ENCODE measurements at places on chromosomes 2 and 18. TPM values are rescaled to one million over a fixed set of nuclear protein-coding genes. Genes with fewer than 3 reads are reported as not detected.
A peak's percentile ranks its signal among the peaks of the same experiment; 100 is the strongest.

RAD51AP2 gene
- total RNA-seq = 0.24 TPM

PLCL1 gene
- total RNA-seq = 2.2 TPM

CCDC141 gene
- 5.0 TPM for total RNA-seq

ANO7 gene
- total RNA-seq = 1.00 TPM

ACTG2 gene
- total RNA-seq = 20.3 TPM

CHRNG gene
- not detected for total RNA-seq

C1QL2 gene
- 4.9 TPM for total RNA-seq

- no peak overlapping the region for H3K4me3 ChIP-seq
- no peak overlapping the region for H3K27ac ChIP-seq
- no peaks in the 10 kb centered on the region for H3K4me1 ChIP-seq
- no peaks in the 10 kb centered on the region for H3K27me3 ChIP-seq
Observed at GRCh38 chr2:55526174-55526573, 6.7 kb downstream of the CFAP36 start.

DNA sequence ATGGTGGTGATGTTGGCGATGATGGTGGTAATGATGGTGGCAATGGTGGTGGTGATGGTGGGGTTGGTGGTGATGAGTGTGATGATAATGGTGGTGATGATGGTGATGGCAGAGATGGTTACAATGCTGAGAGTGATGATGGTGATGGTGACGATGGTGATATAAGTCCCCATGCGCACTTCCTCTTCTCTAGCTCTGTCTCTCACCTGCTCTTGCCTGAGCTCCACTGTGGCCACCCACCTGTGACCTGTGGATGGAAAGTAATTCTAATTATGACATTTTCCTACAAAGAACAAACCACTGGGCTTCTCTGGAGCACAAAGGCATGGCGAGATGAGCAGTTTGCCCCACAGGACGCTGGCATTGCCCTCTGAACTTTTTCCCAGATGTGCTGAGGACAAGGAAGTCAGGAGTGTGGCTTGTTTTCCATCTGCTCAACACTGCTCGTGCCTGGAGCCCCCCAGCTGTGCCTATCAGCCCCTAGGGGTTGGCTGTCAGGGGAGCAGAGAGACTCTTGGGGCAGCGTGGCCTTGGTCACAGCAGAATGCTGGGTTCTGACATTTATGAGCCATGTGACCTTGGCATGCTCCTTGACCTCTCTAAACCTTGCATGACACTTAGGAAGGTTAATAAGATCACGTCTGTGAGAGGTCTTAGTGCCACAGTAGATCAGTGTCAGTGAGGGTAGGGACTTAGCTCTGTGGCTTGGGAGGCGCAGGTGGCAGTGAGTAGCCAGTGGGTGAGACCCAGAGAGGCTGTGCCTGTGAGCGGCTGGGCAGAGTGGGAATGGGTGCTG is 68.4 kb downstream of the RRM2 start:
- H3K27ac ChIP-seq = no peak overlapping the region
- no peak for DNase-seq
- no peaks in the 10 kb centered on the region for H3K4me1 ChIP-seq
- H3K27me3 ChIP-seq = no peaks in the 10 kb centered on the region
- H3K36me3 ChIP-seq = no peaks in the 10 kb centered on the region

DNA sequence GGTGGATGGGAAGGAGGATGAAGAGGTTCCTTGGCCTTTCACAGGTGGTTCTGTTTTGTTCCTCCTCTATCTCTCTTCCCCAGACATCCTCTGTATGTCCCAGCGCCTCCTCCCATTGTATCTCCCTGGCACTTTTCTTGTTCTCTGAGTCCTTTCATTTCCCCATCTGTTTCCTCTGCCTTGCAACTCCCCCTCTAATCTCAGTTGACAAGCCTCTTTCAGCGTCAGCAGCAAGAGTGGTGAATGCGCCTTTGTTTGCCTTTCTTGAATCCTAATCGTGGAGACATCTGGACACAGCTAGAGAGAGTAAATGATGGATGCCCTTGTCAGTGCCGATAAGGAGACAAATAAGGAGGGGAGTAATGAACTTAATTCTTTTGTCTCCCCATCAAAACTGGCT is 167.0 kb downstream of the NDUFA10 start:
- no peaks in the 10 kb centered on the region for H3K36me3 ChIP-seq
- no peaks in the 10 kb centered on the region for H3K4me1 ChIP-seq
- no peak overlapping the region for H3K27ac ChIP-seq
- H3K27me3 ChIP-seq = no peaks in the 10 kb centered on the region
- H3K4me3 ChIP-seq = no peak overlapping the region

DNA sequence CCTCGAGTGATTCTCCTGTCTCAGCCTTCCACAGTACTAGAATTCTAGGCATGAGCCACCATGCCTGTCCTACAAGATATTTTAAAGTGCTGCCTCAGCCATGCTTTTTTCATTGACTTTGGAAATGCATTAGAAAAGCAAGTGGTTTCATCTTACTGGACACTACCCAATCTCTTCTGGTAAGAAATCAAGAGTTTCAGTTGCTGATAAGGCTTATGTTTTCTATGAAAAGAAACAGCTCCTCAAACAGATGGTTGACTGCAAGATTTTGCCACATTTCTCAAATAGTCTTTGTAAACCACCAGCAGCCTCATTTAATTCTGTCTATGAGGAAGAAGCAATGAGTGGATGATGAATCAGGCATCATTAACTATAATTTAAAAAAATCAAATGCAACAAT is 264.5 kb upstream of the LRP1B start:
- H3K36me3 ChIP-seq = no peaks in the 10 kb centered on the region
- no peak for DNase-seq
- H3K4me3 ChIP-seq = no peak overlapping the region
- H3K27ac ChIP-seq = no peak overlapping the region

DNA sequence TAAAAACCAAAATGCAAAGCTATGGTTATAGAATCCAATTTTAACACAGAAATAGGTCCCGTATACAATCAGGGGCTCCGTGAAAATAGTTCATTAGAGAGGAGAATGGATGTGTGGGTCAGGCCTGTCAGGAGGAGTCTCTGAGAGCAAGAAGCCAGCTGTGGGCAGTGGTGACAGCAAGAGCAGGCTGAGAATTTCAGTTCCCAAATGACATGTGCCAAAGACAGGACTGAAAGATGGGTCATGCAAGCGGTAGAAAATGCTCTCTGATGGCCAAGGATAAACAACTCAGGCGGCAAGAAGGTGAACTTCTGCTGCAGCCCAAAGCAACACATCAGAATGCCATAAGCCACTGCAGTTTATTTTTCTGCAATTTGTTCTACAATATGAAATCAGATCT is 100.4 kb downstream of the CCDC141 start:
- no peaks in the 10 kb centered on the region for H3K4me1 ChIP-seq
- H3K27ac ChIP-seq = no peak overlapping the region
- no peak for DNase-seq

DNA sequence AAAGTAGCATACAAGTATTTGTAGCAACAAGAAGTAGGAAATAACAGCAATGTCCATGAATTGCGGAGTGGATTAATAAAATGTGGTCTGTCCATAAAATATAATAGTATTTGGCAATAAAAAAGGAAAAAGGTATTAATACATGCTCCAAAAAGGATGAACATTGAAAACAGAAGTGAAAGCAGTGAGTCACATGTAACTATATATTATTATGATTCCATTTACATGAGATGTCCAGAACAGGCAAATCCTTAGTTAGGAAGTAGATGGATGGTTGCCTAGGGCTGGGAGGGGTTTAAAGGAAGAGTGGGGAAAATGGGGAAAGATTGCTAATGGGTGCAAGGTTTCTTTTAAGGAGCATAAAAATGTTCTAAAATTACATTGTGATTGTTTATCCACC is 44.5 kb downstream of the CCDC74A start:
- H3K36me3 ChIP-seq = no peaks in the 10 kb centered on the region
- no peak for DNase-seq
- no peaks in the 10 kb centered on the region for H3K4me1 ChIP-seq
- no peak overlapping the region for H3K4me3 ChIP-seq
- no peaks in the 10 kb centered on the region for H3K27me3 ChIP-seq

DNA sequence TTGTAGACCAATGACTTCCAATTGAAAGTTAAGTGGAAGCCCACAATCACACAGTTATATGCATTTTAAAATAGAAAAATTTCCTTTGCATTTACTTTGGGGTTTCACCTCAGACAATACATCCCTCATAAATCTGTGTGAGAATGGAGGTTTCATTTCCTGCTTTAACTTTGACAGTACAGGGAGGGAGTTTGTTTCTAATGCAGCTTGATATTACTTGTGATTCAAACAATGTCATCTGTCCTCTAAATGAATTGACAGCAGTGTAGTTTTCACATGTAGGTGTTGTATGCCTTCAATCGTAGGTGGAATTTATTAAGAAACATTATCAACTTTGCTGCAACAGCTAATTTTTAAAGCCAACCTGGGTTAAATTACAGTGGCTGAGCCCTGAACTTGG is 75.2 kb downstream of the TMEFF2 start:
- no peak for DNase-seq
- H3K27me3 ChIP-seq = no peaks in the 10 kb centered on the region
- H3K4me1 ChIP-seq = no peaks in the 10 kb centered on the region
- no peaks in the 10 kb centered on the region for H3K36me3 ChIP-seq

- H3K27me3 ChIP-seq = no peaks in the 10 kb centered on the region
- no peaks in the 10 kb centered on the region for H3K4me1 ChIP-seq
- no peaks in the 10 kb centered on the region for H3K36me3 ChIP-seq
- DNase-seq = no peak
- H3K27ac ChIP-seq = no peak overlapping the region
- H3K4me3 ChIP-seq = no peak overlapping the region
Observed at GRCh38 chr2:148627224-148627623, 17.3 kb upstream of the EPC2 start.

DNA sequence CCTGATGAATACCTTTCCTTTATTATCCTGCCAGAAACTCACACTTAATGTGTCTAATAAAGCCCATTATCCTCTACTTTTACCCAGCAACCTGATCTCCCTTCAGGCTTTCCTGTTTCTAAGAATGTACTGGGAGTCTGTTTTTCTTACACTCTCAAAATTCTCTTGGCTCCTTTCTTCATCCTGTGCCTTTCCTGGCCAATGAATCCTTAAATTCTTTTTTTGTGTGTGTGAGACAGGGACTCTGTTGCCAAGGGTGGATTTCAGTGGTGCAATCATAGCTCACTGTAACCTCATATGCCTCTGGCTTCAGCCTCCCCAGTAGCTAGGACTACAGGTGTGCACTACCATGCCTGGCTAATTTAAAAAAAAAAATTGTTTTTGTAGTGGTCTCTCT is 72.7 kb downstream of the MAP2 start:
- H3K4me3 ChIP-seq = no peak overlapping the region
- peak overlapping the region; percentile 33 for H3K27ac ChIP-seq
- H3K27me3 ChIP-seq = no peaks in the 10 kb centered on the region
- no peaks in the 10 kb centered on the region for H3K4me1 ChIP-seq

- DNase-seq = no peak
- H3K36me3 ChIP-seq = no peaks in the 10 kb centered on the region
- H3K4me3 ChIP-seq = no peak overlapping the region
- H3K4me1 ChIP-seq = no peaks in the 10 kb centered on the region
Observed at GRCh38 chr2:9909106-9909505, 42.4 kb upstream of the GRHL1 start.

DNA sequence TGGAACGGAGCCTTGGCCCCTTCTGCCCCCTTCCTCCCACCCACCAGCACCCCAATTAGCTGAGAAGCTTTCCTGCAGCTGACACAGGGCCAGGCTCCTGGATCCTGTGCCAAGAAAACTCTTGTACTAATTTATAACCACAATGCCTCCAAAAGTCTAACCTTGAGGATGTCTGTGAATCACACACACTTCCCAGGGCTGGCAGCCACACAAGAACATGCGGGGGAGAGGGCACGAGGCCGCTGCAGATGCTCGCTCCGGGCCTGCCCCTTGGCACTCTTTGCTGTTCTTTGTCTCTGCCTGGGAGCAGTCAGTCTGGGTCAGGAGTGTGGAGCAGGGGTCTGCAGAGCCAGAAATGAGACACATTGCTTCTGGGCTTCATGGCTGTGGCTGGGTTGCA is 62.7 kb upstream of the KIF5C start:
- no peaks in the 10 kb centered on the region for H3K27me3 ChIP-seq
- H3K36me3 ChIP-seq = no peaks in the 10 kb centered on the region
- no peak overlapping the region for H3K27ac ChIP-seq
- no peak overlapping the region for H3K4me3 ChIP-seq
- H3K4me1 ChIP-seq = peaks cover 9% of the 10 kb centered on the region

- no peak for DNase-seq
- peaks cover 4% of the 10 kb centered on the region for H3K4me1 ChIP-seq
- H3K27me3 ChIP-seq = no peaks in the 10 kb centered on the region
- no peak overlapping the region for H3K4me3 ChIP-seq
Observed at GRCh38 chr2:157327200-157327599, 1.6 kb upstream of the ERMN start.

GRCh38 chr18:25736516-25736915 is 353.9 kb downstream of the SS18 start:
- H3K27me3 ChIP-seq = peaks cover 12% of the 10 kb centered on the region
- no peak for DNase-seq
- H3K36me3 ChIP-seq = no peaks in the 10 kb centered on the region
- no peak overlapping the region for H3K27ac ChIP-seq
- no peak overlapping the region for H3K4me3 ChIP-seq

- peak overlapping the region; percentile 82 for H3K27ac ChIP-seq
- no peaks in the 10 kb centered on the region for H3K27me3 ChIP-seq
- peak overlapping the region; percentile 37 for H3K4me3 ChIP-seq
- H3K36me3 ChIP-seq = no peaks in the 10 kb centered on the region
- DNase-seq = peak; percentile 74
- peaks cover 17% of the 10 kb centered on the region for H3K4me1 ChIP-seq
Observed at GRCh38 chr2:38666556-38666910, 619 bp downstream of the GALM start.

DNA sequence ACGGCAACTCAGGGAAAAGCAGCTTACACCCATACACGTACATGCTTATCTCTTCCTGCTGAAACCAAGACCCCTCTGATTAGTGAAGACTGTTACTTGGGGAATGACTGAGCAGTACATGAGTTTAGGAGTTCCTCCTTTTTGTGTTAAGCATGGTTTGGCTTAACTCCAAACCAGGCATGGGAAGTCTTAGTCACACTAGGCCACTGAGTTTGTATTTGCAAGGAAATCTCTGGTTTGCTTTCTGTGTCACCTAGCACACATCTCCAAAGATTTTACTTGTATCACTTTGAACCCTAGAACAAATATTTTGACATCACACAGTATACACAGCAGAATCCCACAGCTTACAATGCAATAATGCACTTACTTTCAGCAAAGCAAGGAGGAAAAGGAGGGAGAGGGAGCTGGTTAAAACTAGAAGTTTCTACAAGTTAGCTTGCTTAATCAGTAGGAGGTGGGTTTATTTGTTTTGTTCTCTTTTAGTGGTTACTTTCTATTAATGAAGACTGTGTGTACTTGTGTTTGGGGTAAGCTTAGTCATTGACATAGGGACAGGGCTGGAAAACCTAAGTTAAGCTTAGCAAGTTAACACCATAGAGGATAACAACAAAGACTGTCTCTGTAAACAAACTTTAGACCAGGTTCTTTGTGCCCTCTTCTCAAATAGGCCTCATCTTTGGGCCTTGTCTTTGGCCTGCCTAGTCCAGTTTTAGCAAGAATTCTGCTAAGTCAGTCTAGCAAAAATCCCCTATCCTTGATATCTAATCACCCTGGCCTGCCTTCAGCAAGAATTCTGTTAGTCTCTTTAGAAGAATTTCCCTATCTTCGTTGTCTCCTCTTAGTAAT is 219.4 kb downstream of the MREG start:
- peak overlapping the region; percentile 79 for H3K27ac ChIP-seq
- H3K36me3 ChIP-seq = no peaks in the 10 kb centered on the region
- peaks cover 23% of the 10 kb centered on the region for H3K4me1 ChIP-seq
- DNase-seq = peak; percentile 68
- no peak overlapping the region for H3K4me3 ChIP-seq
- H3K27me3 ChIP-seq = no peaks in the 10 kb centered on the region
